HT1080 (cell line): ENCODE measurements at places on chromosomes 12 and 14. TPM values are rescaled to one million over a fixed set of nuclear protein-coding genes. Genes with fewer than 3 reads are reported as not detected.
A peak's percentile ranks its signal among the peaks of the same experiment; 100 is the strongest.

- DNase-seq: no peak
These were observed 49.0 kb upstream of the PDE3A start for GRCh38 chr12:20319366-20319765.

- no peak for DNase-seq
These were observed 2.6 kb downstream of the BCL7A start for GRCh38 chr12:122024132-122024785.

- DNase-seq: peak; percentile 74
These were observed 7.2 kb upstream of the FNTB start for GRCh38 chr14:64979336-64980074.

DNA sequence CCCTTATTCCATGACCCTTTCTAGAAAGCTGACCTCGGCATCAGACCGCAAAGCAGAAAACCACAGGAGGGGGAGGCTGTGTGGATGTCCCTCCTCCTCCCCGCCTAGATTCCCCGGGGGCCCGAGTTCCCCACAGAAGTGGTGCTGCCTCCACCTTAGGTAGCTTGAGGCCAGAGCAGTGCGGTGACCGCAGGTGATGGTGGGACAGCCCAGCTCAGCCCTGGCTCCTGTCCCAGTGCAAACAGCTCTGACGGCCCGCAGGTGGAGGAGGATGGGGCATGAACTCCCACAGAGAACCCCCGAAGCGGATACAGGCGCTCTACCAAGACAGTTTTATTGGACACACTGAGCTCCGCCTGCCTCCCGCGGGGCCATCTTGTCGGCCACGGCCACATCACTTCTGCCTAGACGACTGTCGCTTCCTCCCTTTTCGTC, 19.5 kb downstream of the ARL6IP4 start:
- DNase-seq: no peak

GRCh38 chr14:94923786-94924185, 153.9 kb upstream of the GSC start:
- no peak for DNase-seq

- no peak for DNase-seq
These were observed 72.9 kb downstream of the DDX51 start for GRCh38 chr12:132071040-132071810.

DNA sequence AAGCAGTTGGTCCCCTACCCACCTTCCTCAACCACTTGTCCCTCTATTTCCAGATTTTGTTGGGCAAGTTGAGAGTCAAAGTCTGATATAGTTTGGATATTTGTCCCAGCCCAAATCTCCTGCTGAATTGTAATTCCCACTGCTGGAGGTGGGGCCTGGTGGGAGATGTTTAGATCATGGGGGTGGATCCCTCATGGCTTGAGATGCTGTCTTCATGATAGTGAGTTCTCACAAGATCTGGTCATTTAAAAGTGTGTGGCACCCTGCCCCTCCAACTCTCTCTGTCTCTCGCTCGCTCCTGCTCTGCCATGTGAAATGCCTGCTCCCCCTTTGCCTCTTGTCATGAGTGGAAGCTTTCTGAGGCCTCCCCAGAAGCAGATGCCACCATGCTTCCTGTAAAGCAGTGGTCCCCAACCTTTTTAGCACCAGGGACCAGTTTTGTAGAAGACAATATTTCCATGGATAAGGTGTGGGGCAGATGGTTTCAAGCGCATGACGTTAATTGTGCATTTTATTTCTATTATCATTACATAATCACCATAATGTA, 37.3 kb upstream of the BCL11B start:
- no peak for DNase-seq

- no peak for DNase-seq
These were observed 52.3 kb downstream of the RAB35 start for GRCh38 chr12:120064054-120064940.

DNA sequence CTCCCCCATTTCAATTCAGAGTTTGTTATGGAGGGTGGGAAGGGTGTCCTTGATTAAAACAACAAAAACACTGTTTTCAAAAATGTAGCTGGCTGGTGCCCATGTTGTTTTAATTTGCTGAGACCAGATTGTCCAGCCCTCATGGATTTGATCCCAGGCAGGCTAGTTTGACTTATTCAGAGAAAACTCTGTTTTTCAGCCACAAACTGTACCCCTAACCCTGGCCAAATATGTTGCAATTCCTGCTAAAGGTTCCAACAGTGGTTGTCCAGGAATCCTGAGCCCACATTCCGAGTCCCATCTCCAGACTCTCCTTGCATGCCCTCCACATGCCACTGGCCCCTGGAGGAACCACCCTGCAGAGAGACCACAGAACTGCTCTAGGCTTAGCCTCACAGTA, 36.0 kb downstream of the MAP1LC3B2 start:
- no peak for DNase-seq

DNA sequence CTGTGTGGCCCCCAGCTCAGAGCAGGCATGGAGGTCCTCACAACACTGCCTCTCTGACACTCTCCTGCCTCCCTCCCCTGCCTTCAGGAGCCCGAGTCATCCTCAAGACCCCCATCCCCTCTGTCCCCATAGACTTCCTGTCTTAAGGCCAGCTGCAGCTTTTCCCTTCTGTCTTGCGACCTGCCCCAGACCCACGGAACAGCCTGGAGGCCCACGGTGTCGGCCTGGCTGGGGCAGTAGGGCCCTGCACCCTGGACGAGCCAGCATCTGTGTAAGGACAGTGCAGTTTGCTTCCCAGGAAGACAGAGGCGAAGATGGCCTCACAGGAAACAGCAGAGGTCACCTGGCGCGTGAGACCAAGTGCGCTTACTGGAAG, 9.7 kb downstream of the TEDC1 start:
- DNase-seq: no peak

GRCh38 chr12:6813363-6813762, 8.3 kb upstream of the GPR162 start:
- no peak for DNase-seq

GRCh38 chr12:9756170-9756569, 4.5 kb downstream of the CD69 start:
- no peak for DNase-seq

- no peak for DNase-seq
These were observed 780.6 kb upstream of the MDGA2 start for GRCh38 chr14:48456051-48456450.

- DNase-seq: no peak
These were observed 35.8 kb downstream of the OTX2 start for GRCh38 chr14:56774503-56774902.

GRCh38 chr12:39420043-39420442, 22.9 kb downstream of the KIF21A start:
- DNase-seq: no peak

GRCh38 chr12:4700621-4701026, 19.6 kb upstream of the GALNT8 start:
- DNase-seq: no peak

GRCh38 chr12:129693731-129694130, 210.1 kb downstream of the TMEM132D start:
- DNase-seq: peak; percentile 92

- no peak for DNase-seq
These were observed 30.7 kb downstream of the FBRSL1 start for GRCh38 chr12:132520421-132521199.

The GNB3 gene
- total RNA-seq: 1.5 and 1.6 TPM in 2 replicates

The TCTN1 gene
- total RNA-seq: 13.1 and 15.9 TPM in 2 replicates

The DHRS2 gene
- total RNA-seq: 5,417 and 5,493 TPM in 2 replicates

The CLEC1B gene
- not detected in 2 replicates for total RNA-seq

The GOLGA3 gene
- total RNA-seq: 76.4 and 80.9 TPM in 2 replicates

The SIX4 gene
- total RNA-seq: 20.7 and 31.6 TPM in 2 replicates

The SYNDIG1L gene
- not detected in 2 replicates for total RNA-seq

The NYNRIN gene
- 0.03 and 0.05 TPM in 2 replicates for total RNA-seq

The AVPR1A gene
- not detected in 2 replicates for total RNA-seq

The CFAP251 gene
- total RNA-seq: 10.5 and 11.2 TPM in 2 replicates

The GPR162 gene
- total RNA-seq: 7.2 and 8.7 TPM in 2 replicates

The ESPL1 gene
- total RNA-seq: 16.8 and 20.0 TPM in 2 replicates
